Cerebellar cortex (tissue), 1 donor: ENCODE measurements at places on chromosomes 1 and 21.

DNA sequence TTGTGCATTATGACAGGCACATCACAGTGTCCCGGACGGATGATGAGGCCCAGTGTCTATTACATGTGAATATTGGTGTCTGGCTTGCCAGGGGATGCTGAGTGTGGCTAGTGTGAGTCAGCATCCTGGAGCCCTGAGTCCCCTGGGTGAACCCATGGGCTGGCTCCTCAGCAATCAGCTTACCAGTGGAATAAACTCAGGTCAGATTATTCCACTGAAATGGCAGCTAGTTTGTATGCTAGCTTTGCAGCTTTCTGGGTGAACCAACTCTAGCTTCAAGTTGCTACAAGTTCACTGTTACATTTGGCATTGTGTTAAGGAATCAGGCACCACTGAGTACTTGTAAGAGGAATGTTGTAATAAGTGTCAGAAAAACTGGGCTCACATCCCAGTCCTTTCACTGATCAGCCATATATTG, 23.9 kb upstream of the RPTN start:
- DNase-seq: no peak

DNA sequence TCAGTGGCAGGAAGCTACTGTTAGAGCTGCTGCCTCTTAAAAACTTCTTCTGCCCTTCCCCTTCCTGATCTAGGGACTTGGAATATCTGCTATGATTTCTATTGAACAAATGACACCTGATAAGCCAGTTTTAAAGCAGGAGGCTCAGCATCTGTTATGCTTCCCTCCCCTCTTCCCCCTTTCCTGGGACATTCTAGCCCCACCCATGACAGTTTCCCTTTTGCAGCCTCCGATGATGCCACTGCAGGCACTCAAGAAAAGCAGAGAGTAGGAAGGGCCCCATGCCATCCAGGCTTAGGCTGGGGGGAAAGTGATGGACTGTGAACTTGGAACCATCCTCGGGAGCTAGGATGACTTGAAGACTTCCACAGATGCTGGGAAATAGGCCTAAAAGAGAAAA, 15.1 kb upstream of the EPB41 start:
- no peak for DNase-seq

GRCh38 chr21:15140321-15141019, 75.7 kb upstream of the NRIP1 start:
- no peak for DNase-seq

DNA sequence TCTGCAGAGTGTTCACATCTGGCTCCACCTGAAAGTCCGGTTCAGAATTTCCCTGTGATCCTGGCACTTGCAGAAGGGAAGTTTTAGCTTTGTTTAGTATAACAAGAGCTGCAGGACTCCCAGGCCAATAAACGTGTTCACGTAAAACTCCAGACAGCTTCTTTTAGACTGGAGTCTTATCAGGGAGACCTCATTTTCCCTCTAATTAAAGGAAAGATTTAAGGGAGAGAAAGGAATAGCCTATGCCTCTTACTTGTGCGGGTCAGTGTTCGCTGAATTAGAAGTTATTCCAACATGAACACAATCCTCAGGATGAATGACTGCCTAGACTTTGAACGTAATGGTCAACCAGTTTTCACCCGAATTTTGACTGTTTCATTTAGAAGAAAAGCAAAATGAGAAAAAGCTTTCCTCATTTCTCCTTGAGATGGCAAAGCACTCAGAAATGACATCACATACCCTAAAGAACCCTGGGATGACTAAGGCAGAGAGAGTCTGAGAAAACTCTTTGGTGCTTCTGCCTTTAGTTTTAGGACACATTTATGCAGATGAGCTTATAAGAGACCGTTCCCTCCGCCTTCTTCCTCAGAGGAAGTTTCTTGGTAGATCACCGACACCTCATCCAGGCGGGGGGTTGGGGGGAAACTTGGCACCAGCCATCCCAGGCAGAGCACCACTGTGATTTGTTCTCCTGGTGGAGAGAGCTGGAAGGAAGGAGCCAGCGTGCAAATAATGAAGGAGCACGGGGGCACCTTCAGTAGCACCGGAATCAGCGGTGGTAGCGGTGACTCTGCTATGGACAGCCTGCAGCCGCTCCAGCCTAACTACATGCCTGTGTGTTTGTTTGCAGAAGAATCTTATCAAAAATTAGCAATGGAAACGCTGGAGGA, 202.1 kb upstream of the SGIP1 start:
- DNase-seq: no peak
